AG10803 (cell line): ENCODE measurements at places on chromosomes 6 and 20.

GRCh38 chr6:147017153-147017552 is 187.1 kb upstream of the STXBP5 start:
- DNase-seq = no peak

- DNase-seq = no peak
Observed at GRCh38 chr6:63558278-63558677, 14.0 kb upstream of the LOC128125822 start.

DNA sequence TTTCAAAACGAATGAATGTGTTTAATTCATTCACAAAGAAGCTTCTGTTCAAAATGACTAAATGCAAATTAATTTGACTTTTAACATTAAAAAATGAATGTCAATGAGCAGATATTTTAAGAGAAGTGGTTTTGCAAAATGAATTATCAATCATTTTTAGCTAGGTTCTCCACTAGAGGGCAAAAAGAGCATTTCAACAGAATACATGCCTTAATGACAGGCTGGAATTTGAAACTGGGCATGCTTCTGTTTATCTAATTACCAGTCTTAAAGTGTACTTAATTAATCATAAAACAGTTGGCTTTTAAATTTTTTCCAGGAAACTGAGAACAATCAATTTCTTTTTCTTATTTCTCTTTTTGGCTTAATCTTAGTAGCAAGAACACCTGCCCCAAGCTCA is 63.8 kb upstream of the TINAG start:
- peak; percentile 33 for DNase-seq

GRCh38 chr6:158290040-158290439 is 22.2 kb upstream of the TULP4 start:
- DNase-seq = no peak

- DNase-seq = peak; percentile 37
Observed at GRCh38 chr6:158184608-158185007, 16.5 kb downstream of the GTF2H5 start.

- no peak for DNase-seq
Observed at GRCh38 chr6:69873291-69873690, 6.9 kb downstream of the COL19A1 start.

DNA sequence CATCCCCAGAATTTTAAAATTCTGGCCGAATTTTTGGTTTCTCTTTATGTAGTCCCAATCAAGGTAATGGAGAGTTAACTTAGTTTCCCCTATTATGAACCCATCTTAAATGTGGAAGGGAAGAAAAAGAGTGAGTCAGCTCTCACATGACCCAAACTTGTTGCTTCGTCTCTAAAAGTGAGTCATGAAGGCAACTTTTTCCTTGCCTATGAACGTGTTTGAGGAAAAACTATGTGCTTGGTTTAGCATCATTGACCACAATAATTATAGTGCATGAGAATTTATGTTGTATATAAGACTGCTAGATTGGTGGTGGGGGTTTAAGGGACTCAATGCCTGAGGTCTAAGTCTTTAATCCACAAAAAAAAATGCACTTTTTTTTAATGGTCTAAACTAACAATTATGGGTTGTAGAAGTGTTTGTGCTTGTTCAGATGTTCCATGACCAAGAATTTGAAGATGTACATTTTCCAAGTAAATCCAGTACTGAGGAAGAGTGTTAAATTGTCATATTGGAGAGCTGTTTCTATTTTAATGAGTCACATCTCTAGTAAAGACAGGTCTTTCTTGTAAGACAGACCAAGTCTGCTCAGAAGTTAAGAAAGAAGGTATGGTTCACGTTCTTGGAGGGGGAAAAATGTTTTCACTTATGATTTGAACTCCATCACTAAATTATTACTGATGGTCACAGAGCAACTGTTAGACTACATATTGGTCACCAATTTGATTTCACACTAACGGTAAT is 409.9 kb upstream of the MARCKS start:
- peak; percentile 90 for DNase-seq

GRCh38 chr6:169700296-169700695 is 1.5 kb downstream of the WDR27 start:
- DNase-seq = peak; percentile 69

DNA sequence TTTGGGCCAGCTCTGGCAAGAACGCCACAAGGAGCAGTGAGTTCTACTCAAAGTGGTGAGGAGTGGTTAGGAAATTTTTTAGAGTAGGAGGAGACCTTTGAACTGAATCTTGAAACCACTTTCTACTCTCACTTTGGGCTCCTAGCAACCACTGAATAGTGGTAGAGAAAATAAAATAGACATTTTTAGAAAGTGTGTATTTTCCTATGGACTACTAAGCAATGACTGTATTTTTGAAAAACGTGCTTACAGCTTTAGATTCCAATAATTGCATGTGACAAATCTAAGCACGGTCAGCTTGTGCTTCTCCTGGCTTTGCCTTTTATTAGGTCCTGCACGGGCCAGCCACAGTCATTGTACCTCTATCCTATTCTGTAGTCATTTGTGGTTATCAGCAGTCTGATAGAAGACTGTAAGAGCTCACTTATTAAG is 8.7 kb upstream of the IFNGR1 start:
- DNase-seq = no peak

GRCh38 chr6:12238219-12238618 is 51.9 kb upstream of the EDN1 start:
- DNase-seq = no peak

DNA sequence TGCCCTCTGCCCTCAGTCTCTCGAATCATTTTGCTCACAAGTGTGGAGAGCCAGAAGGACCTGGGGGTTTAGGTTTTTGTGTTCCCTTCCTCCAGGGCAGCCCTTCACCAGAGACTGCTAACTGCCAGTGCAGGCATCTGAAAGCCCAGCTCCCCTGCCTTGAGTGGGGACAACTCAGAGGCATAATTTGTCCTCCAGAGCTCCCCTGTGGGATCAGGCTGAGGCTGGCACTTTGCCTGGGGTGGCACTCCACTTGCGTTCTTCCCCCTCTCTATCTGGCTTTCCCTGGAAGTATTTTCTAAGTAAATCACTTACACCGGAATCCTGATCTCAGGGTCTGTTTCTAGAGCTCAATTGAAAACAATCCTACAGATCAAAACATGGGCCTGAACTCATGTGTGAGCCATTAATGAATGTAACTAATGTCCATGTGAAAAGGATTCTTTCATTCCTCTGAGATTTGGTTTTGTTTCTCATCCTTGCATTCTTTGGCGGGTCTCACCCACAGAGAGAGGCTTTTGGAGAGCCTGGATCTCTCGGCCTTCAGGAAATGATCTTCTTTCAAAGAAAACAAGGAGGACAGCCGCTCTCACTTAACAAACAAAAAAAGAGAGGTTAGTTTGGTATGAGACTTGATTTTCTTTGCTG is 125.7 kb upstream of the RIPOR2 start:
- peak; percentile 83 for DNase-seq

DNA sequence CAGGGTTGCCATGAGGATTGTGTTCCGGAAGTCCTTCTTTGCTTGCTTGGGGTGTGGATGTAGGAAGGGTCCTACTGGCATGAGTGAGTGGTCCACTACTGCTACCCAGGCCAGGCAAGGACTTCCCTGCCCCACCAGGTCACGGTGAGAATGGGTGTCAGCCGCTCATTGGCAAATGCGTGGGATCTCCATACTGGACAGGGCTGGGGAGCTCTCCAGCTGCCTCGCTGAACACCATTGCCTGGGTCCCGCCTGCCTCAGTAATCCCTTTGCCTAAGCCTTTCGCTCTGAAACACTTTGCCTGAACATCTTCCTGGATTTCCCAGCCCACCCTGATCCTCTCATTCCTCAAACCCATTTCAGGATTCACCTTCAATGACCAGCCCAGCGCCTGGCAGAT is 59.5 kb downstream of the CTCFL start:
- no peak for DNase-seq

DNA sequence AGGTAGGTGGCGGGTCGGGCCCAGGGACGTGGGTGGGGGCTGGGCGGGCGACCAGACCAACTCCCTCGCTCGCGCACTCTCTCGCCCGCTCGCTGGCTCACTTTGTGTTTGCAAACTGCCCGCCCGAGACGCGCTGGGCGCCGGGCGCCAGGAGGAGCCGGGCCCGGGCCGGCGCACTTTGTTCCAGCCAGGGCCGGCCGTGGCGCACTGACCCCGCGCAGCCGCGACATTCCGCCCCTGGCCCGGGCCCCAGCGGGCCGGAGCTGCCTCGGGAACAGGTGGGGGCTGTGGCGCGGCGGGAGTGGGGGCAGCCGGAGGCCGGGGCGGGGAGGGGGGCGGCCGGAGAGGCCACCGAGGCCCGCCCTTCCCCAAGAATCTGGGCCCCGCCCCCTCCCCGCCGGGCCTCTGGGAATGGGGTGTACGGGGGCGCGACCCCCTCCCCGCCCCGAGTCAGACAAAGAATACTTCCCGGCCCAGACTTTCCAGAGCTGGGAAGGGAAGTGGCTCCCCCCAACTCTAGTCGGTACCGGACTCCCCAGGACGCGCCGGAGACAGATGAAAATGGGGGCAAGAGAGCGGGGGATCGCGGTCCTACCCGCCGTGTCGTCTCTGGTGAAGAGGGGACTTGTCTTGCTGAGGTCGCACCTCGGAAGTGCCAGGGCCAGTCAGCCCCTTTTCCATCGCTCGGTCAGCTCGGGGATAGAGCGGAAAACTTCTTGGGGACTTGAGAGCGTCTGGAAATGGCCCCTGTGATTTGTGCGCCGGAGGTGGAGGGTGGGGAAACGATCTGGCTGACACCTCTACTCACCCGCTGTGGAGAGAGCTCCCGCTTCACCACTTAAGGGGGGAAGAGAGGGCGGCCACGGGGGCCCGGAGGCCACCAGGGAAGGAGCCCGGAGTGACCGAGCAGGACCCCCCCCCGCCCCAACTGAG is 951 bp downstream of the FOXP4 start:
- DNase-seq = peak; percentile 33

DNA sequence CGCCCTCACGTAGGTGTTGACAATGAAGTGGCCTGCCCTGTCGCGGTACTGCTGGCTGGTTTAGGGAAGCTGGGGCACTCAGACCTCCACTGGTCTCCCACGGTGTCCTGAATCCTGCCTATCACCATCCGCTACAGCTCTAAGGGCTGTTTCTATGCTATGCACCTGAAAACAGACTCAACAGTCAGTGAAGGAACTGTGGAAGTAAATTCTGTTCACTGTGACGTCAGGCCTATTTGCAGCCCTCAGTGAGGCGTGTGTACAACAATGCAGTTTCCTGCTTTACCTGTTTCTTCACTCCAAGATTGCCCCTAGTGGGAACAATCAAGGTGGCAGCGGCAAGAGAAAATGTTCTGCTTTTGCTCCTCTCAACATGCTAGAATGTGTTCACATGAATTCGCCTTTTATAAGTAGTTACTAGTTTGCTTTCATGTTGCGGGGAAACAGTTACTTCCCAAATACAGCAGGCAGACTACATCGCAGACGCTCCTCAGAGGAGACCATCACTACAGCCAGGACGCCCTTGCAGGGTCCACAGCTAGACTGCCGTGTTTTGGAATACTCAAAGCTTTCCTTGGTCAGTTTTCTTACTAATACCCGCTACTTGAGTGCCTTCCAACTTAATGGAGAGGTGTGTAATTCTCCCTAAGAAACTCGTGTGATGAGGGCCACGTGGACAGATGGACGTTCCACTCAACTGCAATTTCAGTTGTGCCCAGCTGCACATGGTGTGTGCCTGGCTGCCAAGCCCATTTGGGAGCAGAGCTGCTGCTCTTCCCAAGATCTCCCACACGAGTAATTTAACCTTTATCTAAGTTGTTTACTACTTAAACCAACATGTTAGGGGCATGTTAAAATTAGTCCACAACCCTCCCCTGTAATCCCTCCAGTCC is 25.4 kb downstream of the DIDO1 start:
- no peak for DNase-seq

DNA sequence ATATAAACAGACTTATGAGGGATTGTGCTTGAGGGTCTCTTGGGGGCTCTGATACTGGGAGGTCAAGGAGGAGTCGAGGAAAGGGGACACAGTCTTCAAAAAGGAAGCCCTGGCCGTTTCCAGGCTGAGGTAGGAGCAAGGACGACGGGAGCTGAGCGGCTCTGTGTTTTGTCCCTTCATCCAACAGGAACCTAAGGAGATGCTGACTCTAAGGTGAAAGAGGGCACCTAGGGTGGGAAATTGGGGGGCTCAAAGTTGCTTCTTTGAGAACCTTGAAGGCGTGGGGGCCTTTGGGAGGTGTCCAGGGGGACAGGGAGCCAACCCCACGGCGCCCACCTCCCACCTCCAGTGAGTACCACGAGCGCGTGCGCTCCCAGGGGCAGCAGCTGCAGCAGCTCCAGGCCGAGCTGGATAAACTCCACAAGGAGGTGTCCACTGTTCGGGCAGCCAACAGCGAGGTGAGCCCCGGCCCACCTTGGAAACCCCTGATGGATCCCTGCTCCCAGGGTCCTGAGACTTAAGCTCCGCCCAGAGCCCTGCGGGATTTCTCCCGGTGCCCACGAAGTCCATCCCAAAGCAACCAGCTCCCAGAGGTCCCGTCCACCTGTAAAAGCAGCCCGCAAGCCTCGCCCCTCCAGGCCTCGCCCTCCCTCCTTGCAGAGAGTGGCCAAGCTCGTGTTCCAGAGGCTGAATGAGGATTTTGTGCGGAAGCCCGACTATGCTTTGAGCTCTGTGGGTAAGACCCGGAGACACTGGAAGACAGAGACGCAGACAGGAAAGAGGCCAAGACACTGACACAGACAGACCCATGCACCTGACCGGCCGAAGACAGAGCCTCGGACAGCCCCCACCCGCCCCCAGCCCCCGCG is 2.9 kb downstream of the SPAG4 start:
- DNase-seq = peak; percentile 19

DNA sequence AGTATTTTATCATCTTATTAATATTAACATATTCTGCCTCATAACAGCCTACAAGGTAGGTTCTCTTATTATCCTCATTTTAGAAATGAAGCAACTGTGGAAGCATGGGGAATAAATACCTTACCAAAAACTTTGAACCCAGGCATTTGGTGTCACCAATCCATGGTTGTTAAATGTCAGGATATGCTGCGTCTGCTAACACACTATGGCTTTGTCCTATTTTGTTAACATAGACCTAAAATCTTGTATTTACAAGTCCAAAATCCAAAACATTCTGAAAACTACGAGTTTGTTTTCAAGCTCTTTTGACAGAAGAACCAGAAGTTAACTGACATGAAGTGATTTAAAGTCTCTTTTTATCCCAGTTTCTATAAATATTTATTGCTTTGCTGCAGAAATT is 53.4 kb downstream of the BMP5 start:
- no peak for DNase-seq

GRCh38 chr6:5345324-5345723 is 84.0 kb downstream of the FARS2 start:
- no peak for DNase-seq

DNA sequence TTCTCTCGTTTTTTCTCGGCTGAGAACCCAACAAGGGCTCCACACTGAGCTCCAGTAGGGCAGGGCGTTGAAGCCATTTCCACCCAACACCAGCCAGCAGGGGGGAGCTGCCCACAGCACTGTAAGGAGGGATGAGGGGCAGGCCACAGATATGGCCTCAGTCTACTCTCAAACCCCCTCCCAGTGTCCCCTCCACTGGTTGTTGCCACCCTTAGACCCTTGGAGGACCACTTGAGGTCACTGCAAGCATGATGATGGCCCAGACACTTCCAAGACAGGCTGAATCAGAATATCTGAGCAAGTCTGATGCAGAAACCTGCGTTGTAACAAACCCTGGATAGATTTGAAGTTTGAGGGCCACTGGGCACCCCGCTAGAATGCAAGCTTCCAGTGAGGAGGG is 217.0 kb upstream of the CST7 start:
- DNase-seq = no peak
